ENCODE measurements at places on chromosomes 16 and 17.

DNA sequence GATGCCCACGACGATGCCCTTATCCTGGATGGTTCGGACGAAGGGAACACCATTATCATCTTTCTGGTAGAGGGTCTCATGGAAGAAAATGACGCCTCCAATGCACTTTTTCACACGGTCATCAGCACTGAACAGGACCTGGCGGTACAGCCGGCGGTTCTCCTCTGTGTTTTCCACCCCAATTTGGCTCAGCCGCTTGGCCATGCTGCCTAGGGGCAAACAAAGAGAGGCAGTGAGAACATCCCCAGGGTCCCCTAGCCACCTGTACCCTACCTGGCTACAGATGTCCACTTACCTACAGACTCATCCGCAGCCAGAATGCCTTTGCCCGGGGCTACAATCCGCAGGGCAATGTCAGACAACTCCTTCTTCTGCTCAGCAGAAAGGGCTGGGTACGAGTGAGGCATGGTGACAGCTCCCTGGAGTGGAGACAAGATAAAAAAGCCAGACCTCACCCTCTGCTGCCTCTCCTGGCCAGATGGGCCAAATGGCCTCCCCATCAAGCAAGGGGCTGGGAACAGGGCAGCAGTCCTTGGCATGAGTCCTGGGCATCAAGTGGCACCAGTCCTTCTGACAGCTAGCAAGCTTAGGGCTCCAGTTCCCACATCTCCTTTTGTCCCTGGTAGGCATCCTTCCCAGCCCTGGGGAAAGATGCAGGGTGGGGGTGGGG, 1.4 kb downstream of the ALDOC start:
- H3K27ac ChIP-seq, result no peak overlapping the region
- peaks cover 4% of the 10 kb centered on the region for H3K36me3 ChIP-seq
- peaks cover 25% of the 10 kb centered on the region for H3K4me1 ChIP-seq
- H3K4me3 ChIP-seq, result no peak overlapping the region
- no peak for DNase-seq

DNA sequence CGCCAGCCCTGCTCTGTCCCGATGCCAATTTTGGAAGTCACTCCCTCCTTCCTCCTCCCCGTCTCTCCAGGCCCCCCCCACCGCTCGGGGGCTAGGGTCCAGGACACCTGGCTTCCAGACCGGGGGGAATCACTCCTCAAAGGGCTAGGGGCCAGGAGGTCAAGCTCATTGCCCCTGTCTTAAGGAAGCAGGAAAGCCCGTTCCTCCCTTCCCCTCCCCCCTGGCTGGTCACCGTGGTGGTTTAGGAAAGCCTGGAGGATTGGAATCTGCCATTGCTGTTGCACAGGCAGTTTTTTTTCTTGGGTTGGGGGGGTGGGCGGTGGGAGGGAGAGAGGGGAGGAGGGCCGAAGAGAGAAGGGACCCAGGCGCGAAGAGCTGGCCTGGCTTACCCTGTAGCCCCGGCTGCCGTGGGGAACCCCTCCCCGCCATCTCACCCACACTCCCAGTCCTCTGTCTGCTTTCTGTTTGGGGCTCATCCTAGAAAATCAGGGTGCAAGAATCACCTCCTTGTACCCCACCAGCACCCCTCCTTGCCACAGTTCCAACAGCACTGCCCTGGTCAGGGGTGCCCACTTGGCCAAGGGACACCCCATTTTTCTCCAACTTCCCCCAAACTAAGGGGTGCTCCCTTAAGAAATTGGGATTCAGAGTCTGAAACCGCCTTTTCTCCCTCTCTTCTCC, 2.9 kb upstream of the BCL6B start:
- no peak overlapping the region for H3K4me3 ChIP-seq
- no peak overlapping the region for H3K27ac ChIP-seq
- no peaks in the 10 kb centered on the region for H3K27me3 ChIP-seq
- H3K4me1 ChIP-seq, result no peaks in the 10 kb centered on the region

- no peak for DNase-seq
- H3K27me3 ChIP-seq, result no peaks in the 10 kb centered on the region
- no peak overlapping the region for H3K27ac ChIP-seq
- H3K36me3 ChIP-seq, result no peaks in the 10 kb centered on the region
These were observed 6.4 kb upstream of the SLC39A11 start for GRCh38 chr17:73098919-73099318.

DNA sequence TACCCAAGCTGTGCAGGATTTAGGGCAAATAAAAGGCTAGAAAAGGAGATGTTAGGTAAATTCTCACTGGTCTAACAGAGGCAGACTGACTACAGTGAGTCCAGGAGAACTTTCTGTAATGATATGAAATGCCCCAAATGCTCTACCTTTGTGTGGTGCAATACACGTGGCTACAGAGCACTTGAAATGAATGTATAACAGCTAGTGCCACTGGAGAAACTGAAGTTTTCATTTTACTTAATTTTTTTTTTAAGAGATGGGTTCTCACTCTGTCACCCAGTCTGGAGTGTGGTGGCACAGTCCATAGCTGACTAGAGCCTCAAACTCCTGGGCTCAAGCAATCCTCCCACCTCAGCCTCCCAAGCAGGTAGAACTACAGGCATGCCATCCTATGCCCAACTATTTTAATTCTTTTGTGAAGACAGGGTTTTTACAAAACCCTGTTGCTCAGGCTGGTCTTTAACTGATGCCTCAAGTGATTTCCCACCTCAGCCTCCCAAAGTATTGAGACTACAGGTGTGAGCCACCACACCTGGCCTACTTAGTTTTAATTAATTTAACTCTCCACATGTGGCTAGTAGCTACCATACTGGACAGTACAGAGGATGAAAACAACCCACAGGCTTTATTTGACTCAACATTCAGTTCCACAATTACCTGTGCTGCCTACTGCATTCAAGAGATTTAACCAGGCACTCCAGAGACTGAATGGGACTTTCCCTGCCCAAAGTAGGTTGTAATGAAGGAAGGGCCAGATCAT, 84.8 kb upstream of the PLEKHM1 start:
- H3K4me1 ChIP-seq, result no peaks in the 10 kb centered on the region
- no peaks in the 10 kb centered on the region for H3K27me3 ChIP-seq

DNA sequence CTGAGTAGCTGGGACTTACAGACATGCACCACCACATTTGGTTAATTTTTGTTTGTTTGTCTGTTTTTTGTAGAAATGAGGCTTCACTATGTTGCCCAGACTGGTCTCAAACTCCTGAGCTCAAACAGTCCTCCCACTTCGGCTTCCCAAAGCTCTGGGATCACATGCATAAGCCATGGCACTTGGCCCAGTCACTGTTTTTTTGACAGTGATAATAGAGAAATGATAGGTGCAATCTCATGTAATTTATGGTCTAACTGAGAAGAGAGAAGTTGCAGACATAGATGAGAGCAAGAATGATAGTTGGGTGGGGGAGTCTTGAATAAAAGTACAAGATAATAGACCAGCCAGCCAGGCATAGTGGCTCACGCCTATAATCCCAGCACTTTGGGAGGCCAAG, 89.7 kb upstream of the TNRC6A start:
- H3K4me3 ChIP-seq, result no peak overlapping the region
- no peaks in the 10 kb centered on the region for H3K27me3 ChIP-seq
- no peaks in the 10 kb centered on the region for H3K36me3 ChIP-seq
- no peaks in the 10 kb centered on the region for H3K4me1 ChIP-seq
- no peak overlapping the region for H3K27ac ChIP-seq

- no peak overlapping the region for H3K27ac ChIP-seq
- H3K36me3 ChIP-seq, result no peaks in the 10 kb centered on the region
- no peaks in the 10 kb centered on the region for H3K27me3 ChIP-seq
- H3K4me3 ChIP-seq, result no peak overlapping the region
- H3K4me1 ChIP-seq, result no peaks in the 10 kb centered on the region
These were observed 80.6 kb downstream of the TUBD1 start for GRCh38 chr17:59812139-59812538.

DNA sequence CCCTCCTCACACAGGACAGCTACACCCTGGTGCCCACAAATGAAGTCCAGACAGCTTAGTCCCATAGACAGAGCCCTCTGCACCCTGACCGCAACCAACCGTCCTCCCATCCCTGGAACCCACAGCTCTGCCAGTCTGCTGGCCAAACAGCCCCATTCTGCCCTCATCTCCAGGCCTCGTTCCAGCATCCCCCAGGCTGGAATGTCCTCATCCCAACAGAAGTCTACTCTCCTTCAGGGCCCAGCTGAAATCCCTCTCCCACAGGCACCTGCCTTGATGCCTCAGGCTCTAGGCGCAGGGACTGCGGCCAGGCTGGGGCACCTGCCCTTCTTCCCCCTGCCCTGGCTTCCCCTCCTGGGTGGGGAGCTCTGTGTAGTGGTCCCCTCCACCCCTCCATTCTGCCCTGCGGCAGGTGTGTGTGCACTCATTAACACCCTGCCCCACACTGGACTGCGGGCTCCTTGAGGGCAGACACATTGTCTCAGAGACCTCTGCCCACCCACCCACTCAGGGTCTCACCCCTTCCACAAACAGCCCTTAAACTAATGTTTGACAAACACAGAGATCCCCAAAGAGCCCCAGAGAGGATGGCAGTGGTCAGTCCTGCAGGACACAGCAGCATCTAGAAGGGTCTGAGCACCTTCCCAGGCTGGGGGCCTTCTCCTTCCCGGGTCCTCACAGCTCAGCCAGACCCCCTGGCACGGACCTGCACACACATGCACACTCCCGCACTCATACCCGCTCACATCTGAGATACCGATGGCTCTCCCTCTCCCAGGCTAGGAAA, 820 bp downstream of the GRIN2C start:
- no peak overlapping the region for H3K27ac ChIP-seq
- peaks cover 32% of the 10 kb centered on the region for H3K4me1 ChIP-seq
- no peak overlapping the region for H3K4me3 ChIP-seq
- H3K36me3 ChIP-seq, result peaks cover 3% of the 10 kb centered on the region
- peaks cover 13% of the 10 kb centered on the region for H3K27me3 ChIP-seq

- no peaks in the 10 kb centered on the region for H3K4me1 ChIP-seq
- H3K27me3 ChIP-seq, result no peaks in the 10 kb centered on the region
- no peak overlapping the region for H3K4me3 ChIP-seq
- no peak overlapping the region for H3K27ac ChIP-seq
These were observed 41.5 kb upstream of the HS3ST3A1 start for GRCh38 chr17:13643180-13643579.

DNA sequence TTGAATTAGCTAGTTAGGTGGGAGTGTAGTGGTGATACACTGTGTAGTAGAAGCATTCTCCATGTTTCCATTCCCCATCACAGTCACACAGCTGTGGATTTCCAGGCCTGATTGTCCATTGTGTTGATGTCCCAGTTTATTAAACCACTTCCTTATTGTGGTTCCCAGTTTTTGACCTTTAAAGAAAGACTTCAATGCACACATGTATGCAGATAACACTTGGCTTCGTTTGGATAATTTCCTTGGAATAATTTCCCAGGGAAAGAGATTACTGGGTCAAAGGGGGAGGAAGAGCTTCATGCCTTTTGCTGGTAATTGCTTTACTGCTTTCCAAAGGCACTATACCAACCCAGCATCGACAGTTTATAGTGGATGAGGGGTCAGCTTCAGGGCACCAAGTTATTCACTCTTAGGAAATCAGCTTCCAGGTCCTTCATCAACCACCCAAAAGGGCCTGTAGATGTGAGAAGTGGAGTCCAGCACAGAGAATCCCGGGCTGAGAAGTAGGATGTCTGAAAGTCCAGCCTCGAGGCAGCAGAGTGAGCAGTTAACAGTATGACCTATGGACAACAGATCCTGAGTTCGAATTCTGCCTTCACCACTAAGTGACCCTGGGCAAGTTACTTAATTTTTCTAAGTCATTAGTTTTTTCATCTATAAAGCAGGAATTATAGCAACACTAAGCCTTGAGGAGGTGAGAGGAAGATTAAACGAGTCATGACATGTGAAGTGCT, 31.3 kb upstream of the TNS4 start:
- no peaks in the 10 kb centered on the region for H3K27me3 ChIP-seq
- no peak for DNase-seq
- H3K27ac ChIP-seq, result peak overlapping the region; percentile 56
- H3K4me3 ChIP-seq, result no peak overlapping the region

GRCh38 chr16:57003439-57004386, 14.4 kb downstream of the NLRC5 start:
- no peak for DNase-seq
- H3K27ac ChIP-seq, result no peak overlapping the region
- H3K4me3 ChIP-seq, result no peak overlapping the region

All from Caco-2 (cell line).